Thyroid gland (tissue), 4 donors: ENCODE measurements at places on chromosomes 12 and 14. TPM values are rescaled to one million over a fixed set of nuclear protein-coding genes. Genes with fewer than 3 reads are reported as not detected.

DNA sequence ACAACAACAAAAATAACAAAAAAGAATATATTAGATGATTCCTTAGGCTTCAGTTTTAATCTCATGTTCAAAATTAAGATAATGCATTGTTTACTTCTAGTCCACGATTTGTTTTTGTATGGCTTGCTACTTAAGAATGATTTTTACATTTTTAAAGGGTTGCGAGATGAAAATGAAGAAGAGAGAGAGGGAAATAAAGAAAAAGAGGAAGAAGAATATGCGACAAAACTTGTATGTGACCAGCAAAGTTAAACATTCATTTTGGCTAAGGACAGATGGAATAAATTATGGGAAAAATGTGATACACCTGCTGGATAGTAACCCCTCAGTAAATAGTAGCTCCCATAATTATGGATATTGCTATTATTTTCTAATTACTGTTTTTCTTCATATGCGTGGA lies 1.2 kb upstream of the GIT2 start:
- DNase-seq: no peak
- H3K27me3 ChIP-seq: no peaks in the 10 kb centered on the region
- no peak overlapping the region for H3K4me3 ChIP-seq
- H3K27ac ChIP-seq: no peak overlapping the region
- H3K36me3 ChIP-seq: no peaks in the 10 kb centered on the region
- peaks cover 44% of the 10 kb centered on the region for H3K4me1 ChIP-seq

GRCh38 chr14:73714656-73715081 lies 485 bp upstream of the PNMA1 start:
- DNase-seq: no peak
- no peaks in the 10 kb centered on the region for H3K27me3 ChIP-seq
- peaks cover 17% of the 10 kb centered on the region for H3K4me1 ChIP-seq
- peaks cover 19% of the 10 kb centered on the region for H3K36me3 ChIP-seq

DNA sequence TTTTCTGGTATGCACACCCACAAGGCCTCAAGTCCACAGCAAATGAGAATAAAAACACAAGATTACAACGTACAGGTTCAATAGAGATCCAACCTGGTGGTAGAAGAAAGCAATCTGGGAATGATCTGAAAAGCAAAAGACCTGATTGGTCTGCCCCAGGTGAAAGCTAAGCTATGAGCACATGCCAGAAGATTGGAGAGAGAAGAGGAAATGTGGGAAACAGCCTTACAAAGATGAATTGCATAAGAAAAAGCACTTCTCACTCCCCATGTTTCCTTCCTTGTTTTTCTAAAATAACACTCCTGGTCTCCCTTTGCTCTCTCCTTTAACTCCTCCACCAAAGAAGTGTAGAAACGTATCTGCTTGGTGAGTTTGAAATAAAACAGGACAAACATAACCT lies 77.3 kb upstream of the ANO6 start:
- no peaks in the 10 kb centered on the region for H3K4me1 ChIP-seq
- no peak overlapping the region for H3K4me3 ChIP-seq
- H3K27me3 ChIP-seq: no peaks in the 10 kb centered on the region
- no peaks in the 10 kb centered on the region for H3K36me3 ChIP-seq
- H3K27ac ChIP-seq: no peak overlapping the region
- no peak for DNase-seq

DNA sequence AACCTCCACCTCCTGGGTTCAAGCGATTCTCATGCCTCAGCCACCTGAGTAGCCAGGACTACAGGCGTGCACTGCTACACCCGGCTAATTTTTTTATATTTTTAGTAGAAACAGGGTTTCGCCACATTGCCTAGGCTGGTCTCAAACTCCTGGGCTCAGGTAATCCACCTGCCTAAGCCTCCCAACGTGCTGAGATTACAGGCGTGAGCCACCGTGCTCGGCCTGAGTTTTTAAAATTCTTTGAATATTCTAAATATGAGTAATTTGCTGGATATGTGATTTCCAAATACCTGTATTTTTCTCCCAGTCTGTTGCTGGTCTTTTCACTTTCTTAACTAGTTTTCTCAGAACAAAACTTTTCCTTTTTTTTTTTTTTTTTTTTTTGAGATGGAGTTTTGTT lies 27.4 kb downstream of the GIT2 start:
- H3K27ac ChIP-seq: no peak overlapping the region
- peaks cover 8% of the 10 kb centered on the region for H3K4me1 ChIP-seq
- DNase-seq: no peak
- peaks cover 26% of the 10 kb centered on the region for H3K36me3 ChIP-seq
- H3K27me3 ChIP-seq: no peaks in the 10 kb centered on the region

GRCh38 chr14:34710744-34711143 lies 3.6 kb downstream of the CFL2 start:
- H3K4me3 ChIP-seq: no peak overlapping the region
- H3K27me3 ChIP-seq: no peaks in the 10 kb centered on the region
- H3K4me1 ChIP-seq: peaks cover 4% of the 10 kb centered on the region
- H3K36me3 ChIP-seq: no peaks in the 10 kb centered on the region
- no peak for DNase-seq
- no peak overlapping the region for H3K27ac ChIP-seq

- H3K27ac ChIP-seq: no peak overlapping the region
- H3K36me3 ChIP-seq: no peaks in the 10 kb centered on the region
- H3K27me3 ChIP-seq: no peaks in the 10 kb centered on the region
- no peak for DNase-seq
These were observed 13.4 kb downstream of the ACOT6 start for GRCh38 chr14:73625706-73626105.

Gene A2M
- 300 TPM for total RNA-seq

Gene KCTD10
- total RNA-seq: 78.1 TPM

Gene PAX9
- total RNA-seq: 11.4 TPM
